Effector memory CD4-positive, alpha-beta T cell (primary cell): ENCODE measurements at places on chromosomes 2 and 18.

DNA sequence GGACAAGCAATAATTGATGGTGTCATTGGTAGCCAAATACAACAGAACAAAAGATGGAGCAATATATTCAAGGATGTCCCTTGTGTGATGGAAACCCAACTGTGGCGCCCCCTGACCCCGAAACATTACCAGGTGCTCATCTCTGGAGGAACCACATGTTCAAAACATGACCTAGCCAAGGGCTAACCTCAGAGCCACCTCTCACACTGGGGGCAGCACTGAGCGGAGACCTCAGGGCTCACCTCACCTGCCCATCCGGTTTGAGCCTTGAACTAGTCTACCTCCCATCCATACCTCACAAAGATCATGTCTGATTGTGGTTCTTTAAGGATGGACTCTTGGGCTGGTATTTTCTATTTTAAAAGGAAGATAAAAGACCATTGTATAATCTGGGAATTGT lies 314.4 kb upstream of the CDH7 start:
- DNase-seq, result no peak
- no peak overlapping the region for H3K27ac ChIP-seq
- no peaks in the 10 kb centered on the region for H3K4me1 ChIP-seq
- no peaks in the 10 kb centered on the region for H3K27me3 ChIP-seq

DNA sequence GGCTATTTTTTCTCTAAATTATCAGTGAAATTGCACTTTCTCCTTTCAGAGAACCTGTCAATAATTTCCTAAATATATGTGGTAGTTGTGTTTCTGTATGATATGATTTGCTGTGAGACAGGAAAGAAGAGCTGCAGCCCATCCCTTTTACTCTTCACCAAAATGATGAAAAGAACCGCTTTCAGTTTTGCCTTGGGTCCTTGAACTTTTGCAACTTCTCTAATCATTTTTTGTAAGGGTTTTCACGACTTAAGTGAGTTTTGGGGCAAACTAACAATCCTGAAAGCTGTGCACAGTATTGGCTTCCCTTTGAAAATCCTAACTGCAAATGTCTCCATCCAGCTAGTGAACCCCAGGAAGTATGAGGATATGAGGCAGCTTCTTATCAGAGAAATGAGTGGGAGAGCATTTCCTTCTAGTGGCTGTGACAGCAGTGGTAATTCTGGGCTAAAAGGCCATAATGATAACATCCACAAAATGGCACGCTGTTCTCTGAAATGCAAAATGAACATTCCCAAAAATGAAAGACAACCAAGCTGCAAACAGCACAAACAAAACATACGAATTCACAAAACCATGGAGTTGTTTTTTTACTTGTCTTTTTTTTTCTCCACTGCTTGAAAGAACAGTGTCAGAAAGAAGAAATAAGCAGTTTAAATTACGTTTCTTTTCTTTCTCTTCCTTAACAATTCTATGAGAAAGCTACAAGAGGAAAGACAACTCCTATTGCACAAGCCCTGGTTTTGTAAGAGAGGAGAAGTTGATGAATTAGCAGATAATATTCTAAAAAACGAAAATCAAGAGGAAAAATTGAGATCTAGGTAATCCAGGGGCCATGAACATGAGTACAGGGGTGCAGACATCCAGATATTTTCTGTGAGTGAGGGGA lies 1291.6 kb upstream of the ZEB2 start:
- no peak overlapping the region for H3K4me3 ChIP-seq
- H3K27me3 ChIP-seq, result no peaks in the 10 kb centered on the region
- no peak overlapping the region for H3K27ac ChIP-seq
- H3K4me1 ChIP-seq, result no peaks in the 10 kb centered on the region
- no peak for DNase-seq

DNA sequence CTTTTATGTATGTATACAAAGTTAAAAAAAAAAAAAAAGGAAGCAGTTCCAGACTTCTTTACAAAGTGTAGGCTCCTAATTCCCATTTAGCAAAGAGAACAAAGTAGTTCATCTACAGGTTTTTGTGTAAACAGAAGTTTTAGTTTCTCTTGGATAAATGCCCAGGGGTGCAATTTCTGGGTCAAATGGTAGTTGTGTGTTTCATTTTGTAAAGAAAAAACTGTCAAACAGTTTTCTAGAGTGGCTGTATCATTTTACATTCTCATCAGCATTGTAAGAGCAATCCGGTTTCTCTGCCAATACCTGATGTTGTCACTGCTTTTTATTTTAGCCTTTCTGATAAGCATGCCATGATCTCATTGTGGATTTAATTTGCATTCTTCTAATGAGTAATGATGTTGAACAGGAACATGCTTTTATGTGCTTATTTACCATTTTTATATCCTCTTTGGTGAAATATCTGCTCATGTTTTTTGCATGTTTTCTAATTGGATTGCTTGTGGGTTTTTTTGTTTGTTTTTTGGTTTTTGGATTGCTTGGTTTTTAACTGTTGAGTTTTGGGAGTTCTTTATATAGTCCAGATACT lies 16.6 kb upstream of the PSME4 start:
- H3K4me1 ChIP-seq, result no peaks in the 10 kb centered on the region
- no peaks in the 10 kb centered on the region for H3K36me3 ChIP-seq

DNA sequence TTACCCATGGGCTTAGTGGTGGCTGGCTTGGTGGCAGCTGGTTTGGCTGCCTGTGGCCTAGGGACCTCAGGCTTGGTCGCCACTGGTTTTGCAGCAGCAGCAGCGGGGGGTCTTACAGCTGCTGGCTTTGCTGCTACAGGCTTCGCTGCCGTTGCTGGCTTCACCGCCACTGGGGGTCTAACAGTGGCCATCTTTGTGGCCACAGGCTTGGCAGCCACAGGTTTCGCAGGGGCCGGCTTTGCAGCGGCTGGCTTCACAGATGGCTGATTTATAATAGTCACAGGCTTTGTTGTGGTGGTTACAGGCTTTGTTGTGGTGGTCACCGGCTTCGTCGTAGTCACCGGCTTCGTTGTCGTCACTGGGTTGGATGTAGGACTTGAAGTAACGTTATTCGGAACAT lies 77.8 kb downstream of the COL6A3 start:
- H3K27ac ChIP-seq, result no peak overlapping the region
- no peaks in the 10 kb centered on the region for H3K27me3 ChIP-seq
- no peaks in the 10 kb centered on the region for H3K4me1 ChIP-seq
- H3K4me3 ChIP-seq, result no peak overlapping the region
- H3K36me3 ChIP-seq, result no peaks in the 10 kb centered on the region

GRCh38 chr2:26756337-26756736 lies 7.7 kb upstream of the SLC35F6 start:
- no peak for DNase-seq
- H3K27me3 ChIP-seq, result no peaks in the 10 kb centered on the region

DNA sequence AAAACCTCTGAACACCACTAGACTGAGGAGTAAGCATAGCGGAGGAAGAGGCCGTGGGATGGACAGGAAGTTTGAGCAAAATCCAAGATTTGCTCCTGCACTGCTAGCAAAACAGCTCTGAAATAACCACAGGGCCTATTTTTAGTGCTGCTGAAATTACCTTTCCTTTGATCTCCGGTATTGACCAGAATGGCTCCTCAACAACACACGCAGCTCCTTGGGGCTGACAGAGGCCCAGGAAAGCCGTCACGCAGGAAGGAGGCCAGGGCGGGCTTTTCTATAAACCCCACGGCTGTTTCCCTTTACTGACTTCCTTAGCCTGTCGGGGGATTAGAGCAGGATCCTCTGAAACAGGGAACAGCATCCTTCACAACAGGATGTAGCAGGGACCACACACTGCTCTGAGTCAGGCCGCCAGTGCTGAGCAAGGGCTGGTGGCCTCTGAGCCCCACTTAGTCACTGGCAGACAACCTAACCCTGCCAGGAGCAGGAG lies 80.8 kb upstream of the LCLAT1 start:
- H3K4me3 ChIP-seq, result no peak overlapping the region
- no peak for DNase-seq
- H3K36me3 ChIP-seq, result no peaks in the 10 kb centered on the region

GRCh38 chr2:120933693-120934573 lies 198.3 kb downstream of the GLI2 start:
- no peaks in the 10 kb centered on the region for H3K36me3 ChIP-seq
- no peak for DNase-seq
- no peak overlapping the region for H3K27ac ChIP-seq
- no peaks in the 10 kb centered on the region for H3K27me3 ChIP-seq
- no peak overlapping the region for H3K4me3 ChIP-seq

DNA sequence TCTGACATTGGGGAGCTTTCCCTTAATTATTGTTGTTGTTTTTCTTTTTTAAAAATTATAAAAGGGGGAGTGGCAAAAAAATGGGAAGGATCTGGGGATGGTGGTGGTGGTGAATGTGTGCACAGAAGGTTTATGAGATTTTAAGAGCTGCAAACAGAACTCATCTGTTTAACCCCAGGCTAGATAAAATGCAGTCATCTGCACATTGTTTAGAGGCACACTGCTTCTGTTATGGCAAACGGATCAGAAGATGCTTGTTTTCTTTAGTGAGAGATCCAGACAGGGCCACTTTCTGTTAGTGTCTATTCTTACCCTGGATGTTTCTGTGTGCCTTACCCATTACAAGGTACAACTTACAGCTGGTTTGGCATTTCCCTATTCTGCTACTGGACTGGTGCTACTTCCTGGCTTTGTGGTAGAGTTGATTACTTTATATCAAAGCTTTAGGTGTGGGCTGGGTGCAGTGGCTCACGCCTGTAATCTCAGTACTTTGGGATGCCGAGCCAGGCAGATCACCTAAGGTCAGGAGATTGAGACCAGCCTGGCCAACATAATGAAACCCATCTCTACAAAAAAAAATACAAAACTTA lies 68.2 kb upstream of the NRP2 start:
- no peak for DNase-seq
- no peak overlapping the region for H3K27ac ChIP-seq
- H3K4me1 ChIP-seq, result no peaks in the 10 kb centered on the region
- no peaks in the 10 kb centered on the region for H3K27me3 ChIP-seq
- H3K36me3 ChIP-seq, result no peaks in the 10 kb centered on the region

GRCh38 chr2:232662486-232663260 lies 29.3 kb downstream of the EFHD1 start:
- no peaks in the 10 kb centered on the region for H3K27me3 ChIP-seq
- H3K36me3 ChIP-seq, result no peaks in the 10 kb centered on the region
- no peak overlapping the region for H3K4me3 ChIP-seq
- no peak overlapping the region for H3K27ac ChIP-seq

- H3K27me3 ChIP-seq, result no peaks in the 10 kb centered on the region
- no peak for DNase-seq
- no peaks in the 10 kb centered on the region for H3K4me1 ChIP-seq
- H3K4me3 ChIP-seq, result no peak overlapping the region
- H3K36me3 ChIP-seq, result no peaks in the 10 kb centered on the region
These were observed 641.1 kb downstream of the TMEM182 start for GRCh38 chr2:103402944-103403343.

DNA sequence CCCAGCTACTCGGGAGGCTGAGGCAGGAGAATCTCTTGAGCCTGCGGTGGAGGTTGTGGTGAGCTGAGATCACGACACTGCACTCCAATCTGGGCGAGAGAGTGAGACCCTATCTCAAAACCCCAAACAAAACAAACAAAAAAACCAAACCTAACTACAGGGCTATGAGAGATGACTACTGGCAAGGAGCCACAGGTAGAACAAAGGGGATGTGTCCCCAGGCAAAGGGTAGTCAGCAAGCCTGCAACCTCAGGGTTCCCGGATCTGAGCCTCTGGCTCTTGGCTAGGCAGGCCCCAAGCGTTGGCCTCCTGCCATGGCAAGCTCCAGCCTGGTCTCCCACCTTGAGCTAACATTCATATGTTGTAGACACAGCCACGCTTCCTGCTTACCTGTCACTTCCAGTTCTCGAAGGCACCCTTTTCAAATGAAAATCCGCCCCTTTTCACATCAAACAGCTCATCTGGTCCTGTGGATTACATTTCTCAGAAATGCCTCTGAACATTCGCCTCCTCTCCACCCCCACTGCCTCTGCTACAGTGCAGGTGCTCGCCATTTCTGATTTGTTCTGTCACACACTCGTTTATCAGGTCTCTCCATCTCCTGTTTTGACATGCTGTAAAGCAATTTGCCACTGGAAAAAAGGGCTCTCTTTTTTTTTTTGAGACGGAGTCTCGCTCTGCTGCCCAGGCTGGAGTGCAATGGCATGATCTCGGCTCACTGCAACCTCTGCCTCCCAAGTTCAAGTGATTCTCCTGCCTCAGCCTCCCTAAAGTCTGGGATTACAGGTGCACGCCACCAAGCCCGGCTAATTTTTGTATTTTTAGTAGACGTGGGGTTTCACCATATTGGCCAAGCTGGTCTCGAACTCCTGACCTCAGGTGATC lies 13.1 kb upstream of the ACTR3 start:
- peaks cover 13% of the 10 kb centered on the region for H3K4me1 ChIP-seq
- H3K4me3 ChIP-seq, result no peak overlapping the region
- H3K27ac ChIP-seq, result peak overlapping the region; percentile 63
- no peaks in the 10 kb centered on the region for H3K27me3 ChIP-seq
- DNase-seq, result peak; percentile 52

GRCh38 chr2:138724729-138725459 lies 55.3 kb downstream of the NXPH2 start:
- no peak overlapping the region for H3K4me3 ChIP-seq
- no peaks in the 10 kb centered on the region for H3K4me1 ChIP-seq
- no peak for DNase-seq
- H3K36me3 ChIP-seq, result no peaks in the 10 kb centered on the region
- no peak overlapping the region for H3K27ac ChIP-seq

DNA sequence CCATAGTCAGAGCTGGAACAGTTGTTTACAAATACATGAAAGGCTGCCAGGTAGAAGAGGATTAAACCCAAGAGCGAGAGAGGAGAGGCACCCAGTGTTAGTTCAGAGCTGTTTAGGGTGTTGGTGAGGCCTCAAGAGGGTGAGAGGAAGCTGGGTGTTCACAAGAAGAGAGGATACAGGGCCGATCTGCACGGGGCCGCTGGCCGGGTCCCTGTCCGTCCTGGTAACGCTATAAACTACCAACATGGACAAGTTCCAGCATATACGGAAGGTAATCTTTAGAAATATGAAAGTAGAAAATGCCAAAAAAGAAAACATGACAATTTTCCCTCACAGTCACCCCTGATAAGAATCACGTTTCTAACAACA lies 109.7 kb downstream of the TMEM18 start:
- DNase-seq, result no peak
- no peak overlapping the region for H3K27ac ChIP-seq
- no peaks in the 10 kb centered on the region for H3K4me1 ChIP-seq

DNA sequence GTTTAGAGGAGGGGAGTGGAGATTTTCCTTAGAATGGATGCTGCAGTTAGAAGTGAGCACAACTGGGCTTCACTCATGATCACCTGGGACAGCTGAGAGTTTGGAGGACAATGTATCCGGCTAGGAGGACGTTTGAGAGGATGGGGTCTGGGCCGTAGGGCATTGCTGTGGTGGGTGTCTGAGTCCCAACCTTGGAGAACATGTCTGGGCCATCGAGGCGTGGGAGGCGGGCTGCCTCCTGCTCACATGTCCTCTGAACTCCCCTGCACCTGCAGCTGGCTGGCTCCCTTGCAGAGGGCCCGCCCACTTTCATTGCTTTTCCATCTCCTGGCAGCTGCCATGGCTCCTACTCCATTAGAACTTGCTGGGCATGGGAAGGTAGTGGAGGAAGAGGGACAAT lies 203.0 kb upstream of the PXDN start:
- no peaks in the 10 kb centered on the region for H3K36me3 ChIP-seq
- H3K27ac ChIP-seq, result no peak overlapping the region
- no peaks in the 10 kb centered on the region for H3K4me1 ChIP-seq
- H3K4me3 ChIP-seq, result no peak overlapping the region
- H3K27me3 ChIP-seq, result no peaks in the 10 kb centered on the region
